ENCODE measurements at places on chromosomes 5 and 9.

DNA sequence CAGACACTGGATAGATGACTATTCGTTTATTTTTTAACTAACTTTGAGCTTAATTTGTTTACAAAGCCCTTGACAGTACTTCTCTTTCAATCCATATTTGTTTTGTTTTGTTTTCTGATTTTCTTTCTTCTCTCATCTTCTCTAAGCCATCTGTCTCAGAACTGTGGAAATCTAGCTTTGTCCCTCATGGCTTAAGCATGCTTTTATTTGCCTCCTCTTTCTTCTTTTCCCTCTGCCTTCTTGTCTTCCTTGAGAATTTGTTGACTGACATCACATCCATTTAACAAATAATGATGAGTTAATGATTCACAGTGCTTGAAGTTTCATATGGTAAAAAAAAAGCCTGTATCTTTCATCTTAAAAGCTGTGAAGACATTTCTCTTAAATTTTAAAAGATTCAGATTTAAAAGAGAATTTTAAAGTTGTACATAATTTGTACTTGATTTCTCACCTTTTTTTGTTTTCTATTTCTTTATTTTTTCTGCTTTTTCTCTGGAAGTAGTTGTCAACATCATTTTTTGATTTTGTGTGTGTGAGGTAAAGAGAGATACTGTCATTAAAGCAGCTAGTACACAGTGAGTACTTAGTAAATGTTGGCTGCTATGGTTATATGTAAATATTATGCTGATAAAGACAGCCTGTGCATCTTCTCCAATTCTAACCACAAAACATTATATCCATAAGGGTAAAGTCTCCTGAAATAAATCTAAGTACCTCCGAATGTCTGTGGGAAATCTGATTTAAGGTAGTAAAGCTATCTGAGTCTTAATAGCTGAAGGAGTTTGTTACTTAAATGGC, 13.9 kb upstream of the SGCD start:
- no peak for DNase-seq

DNA sequence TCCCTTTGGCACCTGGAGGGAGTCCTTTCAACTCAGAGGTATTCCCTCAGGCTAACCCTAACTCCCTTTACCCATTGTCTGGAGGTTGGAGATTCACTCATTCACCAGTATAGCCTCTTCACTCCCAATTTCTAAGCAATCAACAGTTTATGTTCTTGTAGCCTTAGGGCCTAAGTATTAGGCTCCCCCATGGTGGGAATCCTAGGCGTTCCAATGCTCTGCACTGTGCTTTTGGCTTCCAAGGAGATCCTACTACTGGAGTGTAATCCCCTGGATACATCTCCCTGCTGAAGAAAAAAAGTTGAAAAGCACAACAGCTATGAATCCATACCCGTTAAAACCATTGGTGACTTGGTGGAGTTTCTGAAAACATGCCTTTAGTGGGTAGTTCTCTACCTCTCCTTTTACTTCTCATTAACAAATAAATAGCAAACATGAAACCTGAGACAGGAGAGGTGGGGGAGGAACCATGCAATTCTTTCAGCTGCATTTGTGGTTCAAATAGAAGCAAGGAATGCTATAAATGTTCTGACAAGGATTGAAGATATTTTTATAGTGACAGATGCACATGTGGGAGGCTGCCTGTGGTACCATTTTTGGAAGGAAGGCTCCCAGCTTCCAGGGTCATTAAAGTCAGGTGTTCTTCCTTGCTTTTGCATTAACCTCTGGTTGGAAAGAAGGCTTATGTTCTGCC, 397.1 kb downstream of the DMAC1 start:
- no peak for DNase-seq

DNA sequence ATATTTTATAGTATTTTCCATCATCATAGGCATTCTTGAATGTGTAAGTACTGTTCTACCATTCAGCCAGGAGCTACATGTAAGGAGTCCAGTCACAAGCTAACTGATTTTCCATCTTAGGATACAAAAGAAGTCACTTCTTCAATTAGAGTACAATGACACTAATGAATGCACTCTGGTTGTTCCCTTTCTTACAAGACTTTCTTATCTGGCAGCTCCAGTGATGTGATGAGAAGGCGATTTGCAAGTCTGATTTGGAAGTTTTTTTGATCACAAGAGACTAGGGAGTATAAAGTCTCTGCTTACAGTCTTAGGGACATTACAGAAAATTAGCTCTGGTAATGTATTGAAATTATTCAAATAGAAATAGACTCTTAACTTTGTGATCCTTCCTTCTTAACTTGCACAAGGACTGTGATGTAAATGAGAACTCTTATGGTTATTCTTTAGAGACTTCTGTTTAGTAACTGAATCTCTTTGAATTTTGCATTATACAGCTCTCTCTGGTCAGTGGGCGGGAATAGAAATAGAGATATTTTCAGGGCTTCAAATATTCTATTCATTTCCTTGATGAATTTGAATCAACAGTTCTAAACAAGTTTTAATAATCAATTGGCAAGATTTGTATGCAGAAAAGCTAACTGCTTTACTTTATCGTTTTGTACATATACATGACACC, 130.4 kb upstream of the CDH6 start:
- DNase-seq: no peak

DNA sequence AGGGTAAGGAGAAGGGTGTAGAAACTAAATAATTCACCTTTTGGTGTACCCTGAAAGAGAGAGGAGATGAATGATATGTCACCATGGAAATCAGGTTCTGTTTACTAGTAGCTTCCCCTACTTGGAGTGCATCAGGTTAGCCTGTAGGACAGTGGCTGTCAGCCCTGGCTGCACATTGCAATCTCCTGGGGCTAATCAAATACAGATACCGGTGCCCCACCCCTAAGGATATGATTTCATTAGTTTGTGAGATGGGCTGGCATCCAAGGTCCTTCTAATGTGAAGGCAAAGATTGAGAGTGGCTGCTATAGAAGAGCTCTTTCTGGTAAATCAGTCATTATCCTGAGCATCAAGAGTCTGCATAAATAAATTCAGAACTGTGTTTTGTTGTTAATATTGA, 47.2 kb downstream of the INSYN2B start:
- DNase-seq: no peak

DNA sequence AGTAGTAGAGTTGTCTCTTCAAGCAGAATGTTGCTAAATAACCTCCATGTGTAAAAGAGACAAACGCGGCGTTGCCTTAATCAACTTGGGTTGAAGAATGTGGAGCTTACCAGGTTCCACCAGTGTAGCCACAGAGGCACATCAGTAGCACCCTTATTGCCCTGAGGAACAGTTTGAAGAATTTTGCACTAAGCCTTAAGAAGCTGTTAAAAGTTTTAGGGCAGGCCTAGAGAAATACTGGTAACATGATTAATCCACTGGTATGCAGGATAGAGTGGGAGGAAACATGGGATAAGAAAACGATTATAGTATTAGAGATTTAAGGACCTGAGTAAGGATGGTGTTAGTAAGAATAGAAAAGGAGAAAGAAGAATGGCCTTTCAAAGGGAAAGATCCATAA, 100.6 kb downstream of the ZCCHC7 start:
- no peak for DNase-seq

DNA sequence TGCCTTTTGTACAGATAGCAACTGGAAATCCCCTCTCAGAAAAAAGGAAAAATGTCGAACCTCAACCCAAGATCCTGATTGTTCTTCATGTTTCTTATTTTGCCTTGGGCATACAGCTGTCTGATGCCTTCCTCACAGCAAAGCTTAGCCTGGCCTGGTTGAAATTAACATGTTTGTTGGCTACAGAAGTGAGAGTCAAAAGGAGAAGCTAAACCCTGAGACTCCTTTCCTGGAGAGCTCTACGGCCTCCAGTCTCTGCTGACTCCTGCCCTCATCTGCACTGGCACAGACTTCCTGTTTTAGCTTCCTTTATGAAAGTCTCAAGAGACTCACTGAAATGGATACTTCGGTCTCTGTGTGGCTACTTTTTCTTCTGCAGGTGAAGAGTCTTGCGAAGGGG, 186.7 kb downstream of the PARP8 start:
- no peak for DNase-seq

DNA sequence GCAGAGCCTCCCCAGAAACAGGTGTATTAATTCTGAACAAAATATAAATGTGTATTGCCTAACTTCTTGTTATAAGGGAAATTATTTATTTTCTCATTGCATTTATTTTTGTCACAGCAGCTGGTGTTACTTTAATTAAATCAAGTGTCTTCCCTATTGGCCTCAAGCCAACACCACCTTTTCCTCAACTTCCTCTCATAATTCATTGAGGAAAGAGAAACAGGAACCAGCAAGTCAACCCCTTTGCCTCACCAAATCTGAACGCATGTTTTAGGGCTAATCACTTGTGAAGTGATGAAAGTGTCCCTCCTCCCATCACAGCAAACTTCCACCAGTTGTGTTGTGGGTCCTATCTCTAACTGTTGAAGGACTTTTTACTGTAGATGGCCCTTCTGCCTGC, 73.1 kb downstream of the DIRAS2 start:
- DNase-seq: no peak

DNA sequence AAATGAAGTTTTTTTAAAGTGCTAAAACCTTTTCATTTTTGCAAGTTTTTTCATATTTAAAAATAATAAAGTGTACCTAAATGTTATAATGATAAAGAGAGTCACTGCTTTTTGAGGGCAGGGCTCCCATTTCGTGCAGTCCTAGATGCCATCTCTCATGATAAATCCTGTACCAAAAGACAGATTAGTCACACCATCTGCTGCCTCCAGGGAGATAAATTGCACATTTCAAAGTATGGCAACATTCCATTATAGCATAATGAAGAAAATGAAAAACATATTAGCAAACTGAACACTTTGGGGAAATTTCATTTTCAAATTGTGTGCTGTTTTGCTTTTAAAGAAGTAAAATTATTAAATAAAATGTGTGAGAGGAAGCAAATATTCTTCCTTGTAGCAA, 257.2 kb downstream of the KIAA0825 start:
- DNase-seq: no peak

GRCh38 chr5:157468293-157468965, 8.4 kb downstream of the NIPAL4 start:
- DNase-seq: no peak

GRCh38 chr9:4970970-4971641, 14.0 kb upstream of the JAK2 start:
- DNase-seq: no peak

DNA sequence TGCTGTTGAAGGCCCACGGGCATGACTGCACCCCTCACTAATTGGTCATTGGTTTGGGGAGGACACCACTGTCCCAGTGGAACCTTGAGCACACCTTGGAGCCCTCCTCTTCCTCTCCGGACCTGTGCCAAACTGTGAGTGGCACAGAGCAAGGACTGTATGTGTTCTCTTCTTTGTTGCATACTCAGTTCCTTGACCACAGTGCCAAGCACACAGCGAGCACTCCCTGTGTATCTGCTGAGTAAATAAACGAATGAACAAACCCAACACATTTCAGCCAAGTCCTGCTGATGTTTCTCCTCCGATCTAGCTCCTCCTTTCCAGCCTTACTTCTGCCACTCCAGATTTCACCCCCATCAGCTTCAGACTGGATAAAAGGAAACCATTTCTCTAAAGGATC, 2.7 kb upstream of the TRIM52 start:
- DNase-seq: no peak

GRCh38 chr5:170223906-170224305, 8.9 kb upstream of the C5orf58 start:
- DNase-seq: no peak

GRCh38 chr5:56251440-56251839, 18.3 kb upstream of the ANKRD55 start:
- no peak for DNase-seq

GRCh38 chr5:123485275-123485674, 26.7 kb upstream of the CSNK1G3 start:
- no peak for DNase-seq

DNA sequence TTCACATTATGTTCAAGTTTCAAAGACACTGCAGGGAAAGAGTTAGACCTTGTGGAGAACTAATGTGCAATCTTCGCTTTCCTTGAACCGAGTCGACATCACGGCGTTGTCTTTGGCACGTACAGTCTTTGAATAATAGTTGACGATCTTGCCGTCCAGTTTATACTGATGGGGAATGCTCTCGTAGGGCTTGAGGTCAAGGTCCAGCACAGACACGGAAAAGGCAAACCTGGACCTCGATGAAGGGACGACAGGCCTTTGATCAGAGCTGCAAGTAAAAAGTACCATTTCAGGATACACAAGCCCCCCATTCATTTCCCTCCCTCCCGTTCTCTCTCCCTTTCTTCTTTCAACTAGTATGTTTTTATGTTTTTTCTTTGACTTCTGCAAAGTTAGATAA, 54.1 kb downstream of the IPPK start:
- DNase-seq: no peak

All from T follicular helper cell (primary cell).